ENCODE measurements at places on chromosomes 2 and 18. TPM values are rescaled to one million over a fixed set of nuclear protein-coding genes. Genes with fewer than 3 reads are reported as not detected.

DNA sequence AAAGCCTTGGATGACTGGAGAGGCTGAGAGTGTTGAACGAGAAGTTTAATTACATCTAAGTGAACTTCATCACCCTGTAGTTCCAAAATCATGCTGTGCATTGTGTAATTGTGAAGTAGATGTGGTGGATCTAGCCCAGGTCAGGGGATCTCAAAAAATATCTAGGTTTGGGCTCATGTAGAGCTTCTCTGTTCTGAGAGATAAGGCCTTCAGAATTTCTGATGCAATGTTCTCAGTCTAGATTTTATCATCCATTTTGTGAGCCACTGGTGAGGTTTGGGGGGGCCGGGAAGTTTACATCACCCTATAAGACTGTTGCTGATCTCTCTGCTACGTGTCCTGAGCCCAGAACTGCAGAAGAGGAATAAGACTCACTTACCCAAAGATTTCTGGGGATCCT, 719.4 kb downstream of the SOCS6 start:
- no peak for DNase-seq
- H3K27ac ChIP-seq = no peak overlapping the region
- H3K36me3 ChIP-seq = no peaks in the 10 kb centered on the region
- no peaks in the 10 kb centered on the region for H3K4me1 ChIP-seq

GRCh38 chr2:189293164-189293563, 113.6 kb upstream of the COL5A2 start:
- H3K27ac ChIP-seq = no peak overlapping the region
- no peaks in the 10 kb centered on the region for H3K4me1 ChIP-seq
- H3K36me3 ChIP-seq = no peaks in the 10 kb centered on the region
- no peak overlapping the region for H3K4me3 ChIP-seq
- no peak for DNase-seq

DNA sequence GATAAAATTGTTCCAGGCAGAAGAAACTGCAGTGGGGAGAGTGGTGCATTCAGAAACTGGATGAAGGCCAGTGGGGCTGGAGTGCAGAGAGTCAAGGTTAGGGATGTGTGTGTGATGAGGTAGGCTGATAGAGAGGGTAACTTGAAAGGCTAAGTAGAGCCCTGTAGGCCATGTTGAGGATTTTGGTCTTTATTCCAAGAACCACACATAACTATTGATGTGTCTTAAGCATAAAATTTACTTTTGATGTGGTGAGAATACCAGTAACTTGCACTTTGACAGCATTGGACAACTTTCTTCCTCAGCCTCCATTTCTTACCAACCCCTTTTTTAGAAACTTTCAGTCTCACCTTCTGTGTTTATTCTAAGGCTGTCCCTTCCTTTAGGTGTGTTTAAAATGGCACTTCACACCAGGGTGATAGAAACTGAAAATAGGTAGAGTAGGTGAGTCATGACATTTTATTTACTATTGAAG, 22.6 kb downstream of the MTX2 start:
- H3K4me3 ChIP-seq = no peak overlapping the region
- DNase-seq = no peak
- no peaks in the 10 kb centered on the region for H3K36me3 ChIP-seq
- H3K27ac ChIP-seq = no peak overlapping the region

DNA sequence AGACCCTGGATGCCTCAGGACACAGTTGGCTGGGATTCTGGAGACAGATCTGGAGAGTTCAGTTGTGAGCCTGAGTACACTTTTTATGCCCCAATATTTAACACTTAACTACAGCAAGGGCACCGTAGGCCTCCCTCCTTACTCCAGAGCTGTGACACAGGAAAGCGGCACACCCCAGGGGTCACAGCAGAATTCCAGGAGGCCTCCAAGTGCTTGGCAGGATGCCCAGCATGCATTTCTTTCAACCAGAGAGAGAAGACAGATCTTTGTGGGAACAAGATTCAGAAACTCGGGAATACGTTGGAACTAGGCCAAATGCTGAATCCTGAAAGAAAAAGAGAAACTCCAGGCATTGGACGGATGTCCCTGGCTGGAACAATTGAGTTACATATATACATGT, 199.2 kb upstream of the NT5C1B start:
- no peak for DNase-seq
- no peaks in the 10 kb centered on the region for H3K27me3 ChIP-seq
- no peaks in the 10 kb centered on the region for H3K4me1 ChIP-seq
- no peak overlapping the region for H3K4me3 ChIP-seq
- H3K36me3 ChIP-seq = no peaks in the 10 kb centered on the region

The FEV gene
- not detected for total RNA-seq

DNA sequence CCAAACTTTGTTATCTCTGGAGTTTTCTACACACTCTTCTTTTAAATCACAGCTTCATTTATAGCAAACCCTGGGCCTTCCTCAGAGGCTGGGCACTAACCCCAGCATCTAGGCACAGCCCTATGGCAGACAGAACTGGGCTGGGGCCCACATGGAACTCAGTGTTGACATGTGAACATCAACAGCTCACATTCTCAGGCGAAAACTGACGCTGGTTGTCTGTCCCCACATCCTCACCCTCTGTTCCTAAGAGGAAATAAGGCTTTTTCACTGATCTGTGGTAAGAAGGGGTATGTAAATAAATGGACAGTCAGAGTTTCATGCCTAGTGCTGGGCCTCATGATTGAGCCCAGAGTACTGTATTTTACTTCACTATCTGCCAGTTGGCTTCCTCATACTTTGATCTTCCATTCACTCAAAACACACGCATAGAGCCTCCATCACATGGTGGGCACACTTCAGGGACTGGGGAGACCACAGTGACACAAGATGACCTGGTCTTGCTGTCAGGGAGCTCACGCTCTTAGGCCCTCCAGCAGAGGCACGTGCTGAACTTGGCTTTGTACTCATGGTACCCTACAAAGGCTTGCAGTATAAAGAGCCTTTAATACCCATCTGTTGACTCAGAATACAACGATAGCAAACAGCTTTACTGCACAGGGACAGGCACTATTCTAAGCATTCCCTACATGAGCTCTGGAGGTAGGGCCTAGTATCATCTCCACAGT, 43.0 kb downstream of the EFEMP1 start:
- no peak overlapping the region for H3K4me3 ChIP-seq
- H3K36me3 ChIP-seq = no peaks in the 10 kb centered on the region
- no peak for DNase-seq
- no peak overlapping the region for H3K27ac ChIP-seq
- no peaks in the 10 kb centered on the region for H3K4me1 ChIP-seq

GRCh38 chr2:217875138-217875537, 127.7 kb downstream of the TNS1 start:
- no peak overlapping the region for H3K4me3 ChIP-seq
- H3K4me1 ChIP-seq = peaks cover 11% of the 10 kb centered on the region
- DNase-seq = no peak

GRCh38 chr2:230226051-230226551, 565 bp downstream of the SP140 start:
- no peaks in the 10 kb centered on the region for H3K27me3 ChIP-seq
- no peaks in the 10 kb centered on the region for H3K4me1 ChIP-seq
- DNase-seq = no peak
- no peak overlapping the region for H3K4me3 ChIP-seq

DNA sequence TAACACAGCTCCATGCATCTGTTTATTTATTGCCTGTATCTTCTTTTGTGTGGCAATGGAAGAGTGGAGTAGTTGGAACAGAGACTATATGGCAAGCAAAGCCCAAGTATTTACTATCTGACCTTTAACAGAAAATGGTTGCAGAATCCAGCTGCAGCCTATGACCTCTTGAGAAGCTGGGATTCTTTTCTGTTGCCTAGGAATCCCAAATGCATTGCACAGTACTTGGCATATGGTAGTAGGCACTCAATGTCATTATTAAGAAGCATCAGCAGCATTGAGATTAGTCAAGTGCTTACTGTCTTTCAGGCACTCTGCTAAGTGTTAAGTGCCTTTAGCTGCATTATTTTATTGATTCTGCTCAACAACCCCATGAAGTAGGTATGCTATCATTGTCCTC, 331.6 kb downstream of the CCDC85A start:
- H3K4me3 ChIP-seq = no peak overlapping the region
- H3K27ac ChIP-seq = no peak overlapping the region
- H3K4me1 ChIP-seq = no peaks in the 10 kb centered on the region
- DNase-seq = no peak

The CHRND gene
- total RNA-seq = not detected

GRCh38 chr2:6654279-6654678, 211.4 kb downstream of the CMPK2 start:
- H3K36me3 ChIP-seq = no peaks in the 10 kb centered on the region
- no peak for DNase-seq
- H3K27ac ChIP-seq = no peak overlapping the region
- H3K4me3 ChIP-seq = no peak overlapping the region
- no peaks in the 10 kb centered on the region for H3K4me1 ChIP-seq
- no peaks in the 10 kb centered on the region for H3K27me3 ChIP-seq

The TXNDC2 gene
- 0.07 TPM for total RNA-seq

DNA sequence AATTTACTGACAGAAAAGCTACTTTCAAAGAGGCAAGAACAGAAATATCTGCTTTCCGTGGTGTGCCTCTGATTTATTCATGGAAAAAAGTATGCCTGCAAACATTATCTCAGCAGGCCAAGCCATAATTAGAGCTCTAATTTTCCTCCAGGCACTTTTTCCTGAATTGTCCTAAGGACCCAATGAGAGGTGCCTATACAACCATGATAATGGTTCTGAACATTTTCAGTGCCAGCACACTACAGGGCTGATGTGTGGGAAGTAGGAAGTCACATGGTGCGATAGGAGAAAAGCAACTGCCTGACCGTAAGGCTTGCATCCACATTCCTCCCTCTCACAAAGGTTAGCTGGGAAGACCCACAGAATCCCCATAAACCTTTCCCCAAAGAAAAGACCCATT, 45.9 kb upstream of the EGR4 start:
- H3K36me3 ChIP-seq = no peaks in the 10 kb centered on the region
- H3K27me3 ChIP-seq = no peaks in the 10 kb centered on the region
- H3K4me3 ChIP-seq = no peak overlapping the region
- no peak for DNase-seq
- H3K4me1 ChIP-seq = no peaks in the 10 kb centered on the region

- no peaks in the 10 kb centered on the region for H3K36me3 ChIP-seq
- H3K27ac ChIP-seq = no peak overlapping the region
- DNase-seq = no peak
- no peak overlapping the region for H3K4me3 ChIP-seq
- H3K27me3 ChIP-seq = no peaks in the 10 kb centered on the region
Observed at GRCh38 chr2:127014224-127014623, 92.7 kb downstream of the BIN1 start.

DNA sequence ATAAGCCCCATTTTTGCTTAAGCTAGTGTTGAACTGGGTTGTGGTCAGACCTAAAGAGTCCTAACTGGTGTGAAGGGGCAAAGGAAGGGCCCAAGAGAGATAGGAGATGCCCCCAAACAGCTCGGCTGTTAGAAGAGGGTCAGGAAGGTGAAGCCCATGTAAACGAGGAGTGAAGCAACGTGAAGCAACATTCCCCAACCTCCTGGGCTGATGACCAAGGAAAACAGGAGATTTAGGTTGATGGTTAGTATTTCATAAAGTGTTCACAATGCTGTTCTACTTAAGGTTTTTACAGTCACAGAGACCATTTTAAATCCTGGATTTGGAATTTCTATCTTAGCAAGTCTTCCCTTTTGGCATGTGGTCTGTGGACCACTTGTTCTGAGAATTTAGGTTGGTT, 144.0 kb upstream of the SERPINE2 start:
- H3K4me3 ChIP-seq = no peak overlapping the region
- no peak overlapping the region for H3K27ac ChIP-seq
- H3K27me3 ChIP-seq = no peaks in the 10 kb centered on the region

DNA sequence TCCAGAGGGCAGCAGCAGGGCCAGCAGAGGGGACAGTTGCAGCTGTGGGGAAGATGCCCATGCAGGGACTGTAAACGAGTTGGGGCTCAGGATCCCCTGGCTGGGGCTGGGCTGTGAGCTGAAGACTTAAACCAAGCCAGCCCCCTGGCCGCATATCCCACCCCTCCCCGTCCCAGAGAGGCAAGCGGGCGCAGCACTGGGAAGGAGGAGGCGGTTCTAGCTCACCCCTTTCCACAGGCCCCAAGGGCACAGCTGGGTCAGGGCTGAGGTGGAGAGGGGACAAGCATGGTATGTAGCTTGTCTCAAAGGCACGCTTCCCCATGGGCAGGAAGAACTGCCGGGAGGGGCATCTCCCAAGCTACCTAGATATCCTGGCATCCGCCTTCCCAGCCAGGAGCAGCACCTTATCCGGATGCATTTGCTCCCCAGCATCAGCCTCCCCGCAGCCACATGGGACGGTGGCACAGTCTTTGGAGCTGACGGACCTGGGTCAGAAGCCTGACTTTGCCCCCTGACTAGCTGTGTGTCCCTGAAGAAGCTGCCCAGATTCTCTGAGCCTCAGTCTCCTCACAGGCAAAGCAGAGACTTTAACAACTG, 75.9 kb downstream of the TFCP2L1 start:
- no peaks in the 10 kb centered on the region for H3K27me3 ChIP-seq
- no peaks in the 10 kb centered on the region for H3K4me1 ChIP-seq
- H3K4me3 ChIP-seq = no peak overlapping the region
- no peaks in the 10 kb centered on the region for H3K36me3 ChIP-seq

DNA sequence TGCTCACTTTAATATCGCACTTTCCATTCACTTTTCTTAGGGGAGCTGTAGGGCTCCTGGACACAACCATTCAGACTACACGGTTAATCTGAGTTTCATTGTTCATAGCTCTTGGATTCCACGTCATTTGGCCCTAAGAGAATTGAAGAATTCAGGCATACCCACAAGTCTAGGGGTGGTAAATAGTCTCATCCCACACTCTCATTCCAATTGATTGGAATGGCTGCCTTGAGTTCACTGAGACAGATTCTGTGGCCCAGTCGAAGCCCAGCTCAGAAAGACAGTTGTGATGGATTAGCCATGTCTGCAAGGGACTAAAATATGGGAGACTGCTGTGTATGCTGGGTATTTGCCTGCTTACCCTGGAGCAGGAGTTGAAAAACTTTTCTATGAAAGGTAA, 124.6 kb downstream of the TFCP2L1 start:
- no peak for DNase-seq
- no peaks in the 10 kb centered on the region for H3K27me3 ChIP-seq
- no peak overlapping the region for H3K4me3 ChIP-seq
- H3K36me3 ChIP-seq = no peaks in the 10 kb centered on the region
- H3K4me1 ChIP-seq = no peaks in the 10 kb centered on the region

DNA sequence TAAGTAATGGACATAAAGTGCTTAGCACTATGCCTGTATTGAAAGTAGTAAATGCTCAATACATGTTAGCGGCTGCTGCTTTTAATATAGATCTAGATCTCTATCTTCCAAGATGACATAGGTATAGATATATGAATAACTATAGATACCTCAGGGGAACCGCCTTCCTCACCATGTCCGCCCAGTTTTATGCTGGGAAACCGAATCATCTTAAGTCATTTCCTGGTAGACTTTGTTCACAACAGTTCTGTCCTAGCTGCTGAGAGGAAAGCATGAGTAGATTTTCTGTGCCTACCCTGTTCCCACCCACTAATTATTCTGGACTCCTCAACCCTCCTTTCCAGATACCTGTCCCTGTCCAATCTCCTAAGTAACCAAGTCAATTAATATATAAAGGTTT, 21.6 kb upstream of the ITM2C start:
- H3K27ac ChIP-seq = no peak overlapping the region
- DNase-seq = no peak
- no peak overlapping the region for H3K4me3 ChIP-seq
- H3K4me1 ChIP-seq = no peaks in the 10 kb centered on the region
- no peaks in the 10 kb centered on the region for H3K27me3 ChIP-seq

Data from uterus (tissue), 4 donors.